ENCODE measurements at places on chromosomes 1 and 21. TPM values are rescaled to one million over a fixed set of nuclear protein-coding genes. Genes with fewer than 3 reads are reported as not detected.

Gene PCSK9
- total RNA-seq: not detected

GRCh38 chr1:110736900-110737605, 62.3 kb upstream of the KCNA3 start:
- DNase-seq: no peak

DNA sequence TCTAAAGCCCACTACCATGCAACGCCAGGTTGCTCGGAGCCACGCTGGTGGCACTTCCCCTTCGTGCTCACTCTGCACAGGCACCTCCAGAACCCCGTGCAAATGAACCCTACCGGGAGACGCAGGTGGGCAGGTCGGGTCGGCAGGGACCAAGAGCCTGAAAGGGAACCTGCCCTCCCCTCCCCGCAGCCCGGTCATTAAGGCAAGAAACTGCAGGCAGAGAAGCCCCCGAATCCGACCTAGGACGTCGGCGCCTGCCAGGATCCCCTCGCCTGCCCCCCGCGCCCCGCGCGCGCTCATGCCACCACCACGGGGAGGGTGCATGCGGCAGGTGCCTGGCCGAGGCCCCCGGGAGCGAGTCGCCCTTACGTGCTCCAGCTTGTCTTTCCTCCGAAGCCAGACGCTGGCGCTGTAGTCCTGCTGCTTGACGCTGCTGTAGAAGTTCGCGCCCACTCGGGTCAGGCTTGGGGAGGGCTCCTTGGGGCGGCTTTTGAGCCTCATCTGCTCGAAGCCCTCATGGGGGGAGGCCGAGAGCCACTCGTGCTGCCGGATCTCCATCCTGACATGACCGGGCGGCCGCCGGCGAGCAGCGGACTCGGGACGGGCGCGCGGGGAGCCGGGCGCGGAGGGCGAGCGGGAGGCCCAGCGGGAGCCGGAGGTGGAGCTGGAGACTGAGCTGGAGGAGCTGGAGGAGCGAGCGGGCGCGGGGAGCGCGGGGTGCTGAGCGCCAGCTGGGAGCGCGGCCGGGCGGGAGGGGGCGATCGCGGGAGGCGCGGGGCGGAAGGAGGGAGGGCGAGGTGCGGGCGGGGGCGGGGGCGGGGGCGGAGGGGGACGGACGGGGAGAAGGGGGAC, 552 bp downstream of the PLD5 start:
- peak; percentile 15 for DNase-seq

Gene ERICH3
- total RNA-seq: not detected

DNA sequence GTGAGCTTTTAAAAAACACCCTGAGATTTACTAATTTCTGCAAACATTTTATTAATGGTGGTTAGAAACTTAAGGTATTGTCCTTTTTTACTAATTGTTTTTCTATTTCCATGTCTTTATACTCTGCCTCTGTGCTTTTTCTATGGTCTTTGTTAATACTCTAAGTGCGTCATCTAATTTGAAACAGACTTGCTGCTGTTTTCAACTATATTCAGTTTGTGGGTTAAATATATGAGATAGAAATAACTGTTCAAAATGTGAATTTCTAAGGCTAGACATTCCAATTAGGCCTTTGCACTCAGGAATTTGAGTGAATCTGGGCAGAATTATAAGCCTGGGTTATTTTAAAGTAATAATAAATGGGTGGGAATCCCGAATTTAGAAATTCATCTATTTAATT, 82.4 kb upstream of the COL11A1 start:
- no peak for DNase-seq

DNA sequence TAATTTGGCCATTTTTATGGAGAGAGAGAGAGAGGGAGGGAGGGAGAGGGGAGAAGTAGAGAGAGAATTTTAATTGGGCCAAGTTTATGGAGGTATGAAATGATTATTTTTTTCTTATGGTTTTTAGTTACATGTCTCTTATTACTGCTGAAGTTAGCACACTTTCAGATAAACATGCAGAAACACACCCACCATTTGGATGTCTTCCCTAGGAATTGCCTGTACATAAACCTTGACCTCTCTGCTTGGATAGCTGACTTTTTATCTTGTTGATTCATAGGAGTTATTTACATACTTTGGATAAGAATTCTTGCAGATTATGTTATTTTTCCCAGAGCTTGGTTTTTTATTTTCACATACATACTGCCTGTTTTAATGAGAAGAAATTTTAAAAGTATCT, 310.2 kb upstream of the ADAMTS5 start:
- no peak for DNase-seq
